ENCODE measurements at places on chromosomes 7 and 10.

GRCh38 chr10:11789306-11789705 is 33.9 kb upstream of the PROSER2 start:
- no peak for DNase-seq

DNA sequence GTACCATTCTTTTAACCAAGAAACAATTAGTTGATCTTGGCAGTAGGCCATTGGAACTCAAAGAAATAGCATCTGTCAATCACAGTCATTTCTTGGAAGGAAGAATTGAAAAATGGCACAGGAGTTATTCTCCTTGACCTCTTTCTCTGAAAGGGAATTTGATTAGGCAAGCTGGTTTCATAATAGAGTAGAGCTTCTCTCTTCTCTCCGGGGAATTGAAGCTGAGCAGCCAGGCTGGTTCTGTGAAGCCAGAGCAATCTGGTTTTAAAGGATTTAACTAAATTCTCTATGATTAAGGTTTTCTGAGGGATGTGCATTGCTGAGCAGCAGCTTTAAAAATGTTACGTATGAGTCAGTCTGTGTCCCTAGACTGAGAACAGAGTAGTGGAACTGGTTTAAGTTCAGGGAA is 70.2 kb downstream of the AHCYL2 start:
- DNase-seq, result no peak

GRCh38 chr10:33553748-33554571 is 219.5 kb upstream of the NRP1 start:
- DNase-seq, result no peak

- no peak for DNase-seq
Measured at GRCh38 chr10:96651998-96652431, 65.2 kb upstream of the TM9SF3 start.

- no peak for DNase-seq
Measured at GRCh38 chr7:126840869-126841268, 411.9 kb downstream of the GRM8 start.

DNA sequence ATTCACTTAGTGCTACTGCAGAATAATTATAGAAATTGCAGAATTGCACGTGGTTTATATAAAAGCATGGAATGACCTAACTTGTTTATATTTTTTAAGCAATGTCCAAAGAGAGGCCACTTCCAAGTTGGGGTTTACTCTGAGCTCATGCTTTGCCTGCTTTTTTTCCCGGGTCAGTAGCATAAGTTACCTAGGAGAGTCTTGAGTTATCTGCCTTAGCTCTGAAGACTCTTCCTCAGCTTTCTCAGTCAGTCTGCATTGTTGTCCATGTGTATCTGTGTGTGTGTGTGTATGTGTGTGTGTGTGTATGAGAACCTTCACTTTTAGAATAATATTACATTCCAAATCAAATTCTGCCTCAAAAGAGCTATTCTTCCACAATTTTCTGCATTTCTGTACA is 239.5 kb upstream of the TCF7L2 start:
- no peak for DNase-seq

- DNase-seq, result no peak
Measured at GRCh38 chr10:125218967-125219366, 58.6 kb upstream of the CTBP2 start.

GRCh38 chr10:117454502-117454901 is 79.3 kb upstream of the PDZD8 start:
- DNase-seq, result no peak

DNA sequence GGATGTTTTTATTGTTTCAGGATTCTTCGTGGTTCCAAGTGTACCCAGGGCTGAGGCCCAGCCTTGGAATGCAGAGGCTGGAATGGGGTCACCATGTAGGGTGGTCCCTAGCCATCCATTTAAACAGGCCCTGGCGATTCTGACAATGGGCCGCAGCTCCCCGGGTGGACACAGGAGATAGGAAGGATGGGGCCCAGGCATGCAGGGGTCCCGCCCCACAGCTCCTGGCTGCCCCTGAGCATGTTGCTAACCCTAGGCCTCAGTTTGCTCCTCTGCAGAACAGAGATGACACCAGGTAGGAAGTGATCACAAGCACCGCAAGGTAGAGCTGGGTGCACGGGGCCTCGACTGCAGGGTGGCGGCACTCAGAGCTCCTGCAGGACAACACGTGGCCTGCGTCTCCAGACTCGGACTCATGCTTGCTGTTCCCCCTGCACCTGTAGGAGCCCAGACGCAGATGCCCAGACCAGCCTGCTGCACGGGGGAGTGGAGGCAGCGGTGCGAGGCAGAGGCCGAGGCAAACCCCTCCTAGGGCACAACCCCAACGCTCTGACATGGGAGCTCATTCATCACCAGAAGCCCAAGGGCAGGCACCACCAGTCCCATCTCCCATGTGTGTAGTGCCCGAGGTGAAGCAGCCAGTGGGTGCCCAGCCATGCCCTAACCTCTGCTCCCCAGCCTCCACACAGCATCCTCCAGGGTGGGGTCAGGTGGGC is 25.5 kb downstream of the VIPR2 start:
- DNase-seq, result peak; percentile 35

- DNase-seq, result no peak
Measured at GRCh38 chr7:148697256-148698006, 1.3 kb upstream of the CUL1 start.

GRCh38 chr10:27513451-27514191 is 9.5 kb downstream of the RAB18 start:
- DNase-seq, result no peak

DNA sequence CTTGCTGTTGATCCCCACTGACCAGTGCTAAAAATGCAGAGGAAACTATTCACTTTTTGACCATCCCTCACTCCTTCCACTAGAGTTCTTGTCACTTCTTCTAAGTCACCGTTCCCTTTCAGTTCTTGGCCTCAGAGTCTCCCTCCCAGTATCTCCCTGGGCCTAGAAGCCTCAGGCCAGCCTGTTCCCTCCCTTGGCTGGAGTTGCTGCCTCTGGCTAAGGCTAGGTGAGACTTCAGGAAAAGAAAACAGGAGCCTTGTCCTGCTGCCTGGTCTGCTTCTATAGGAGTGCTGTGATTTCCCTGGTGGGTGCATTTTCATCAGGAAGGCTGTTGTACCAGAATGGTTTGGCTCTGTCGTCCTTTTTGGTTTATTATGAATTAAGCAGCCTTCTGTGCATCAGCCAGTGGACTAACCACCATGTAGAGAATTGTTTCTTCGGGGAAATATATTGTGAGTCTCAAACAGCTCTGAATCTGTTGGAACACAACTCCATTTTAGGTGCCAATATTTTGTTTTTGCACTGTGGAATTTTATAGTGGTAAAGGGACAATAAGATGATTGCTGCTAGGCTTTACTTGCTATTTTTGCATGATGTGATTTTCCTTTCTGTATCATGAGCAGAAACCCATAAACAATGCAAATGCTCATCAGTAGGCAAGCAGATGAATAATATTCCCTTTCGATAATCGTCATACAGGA is 233.4 kb upstream of the FZD1 start:
- DNase-seq, result no peak

DNA sequence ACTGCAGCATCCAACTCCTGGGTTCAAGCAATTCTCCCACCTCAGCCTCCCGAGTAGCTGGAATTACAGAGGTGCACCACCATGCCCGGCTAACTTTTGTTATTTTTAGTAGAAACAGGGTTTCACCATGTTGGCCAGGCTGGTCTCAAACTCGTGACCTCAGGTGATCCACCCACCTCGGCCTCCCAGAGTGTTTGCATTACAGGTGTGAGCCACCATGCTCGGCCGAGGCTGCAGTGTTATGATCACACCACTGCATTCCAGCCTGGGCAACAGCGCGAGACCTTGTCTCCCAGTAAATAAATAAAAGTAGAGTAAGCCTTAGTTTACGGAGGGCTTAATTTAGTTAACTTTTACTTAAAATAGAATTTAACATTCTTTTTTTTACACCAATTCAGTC is 23.7 kb upstream of the IGF2BP3 start:
- no peak for DNase-seq
